ENCODE measurements at places on chromosomes 4 and X. TPM values are rescaled to one million over a fixed set of nuclear protein-coding genes. Genes with fewer than 3 reads are reported as not detected.

The MAGEB17 gene
- not detected for polyA plus RNA-seq

The ADRA2C gene
- polyA plus RNA-seq, result 0.34 TPM

- no peak for DNase-seq
These were observed 7.9 kb downstream of the OGT start for GRCh38 chrX:71540801-71541200.

GRCh38 chr4:81405900-81406401, 65.8 kb downstream of the RASGEF1B start:
- peak; percentile 74 for DNase-seq

- no peak for DNase-seq
These were observed 394.3 kb upstream of the TRAM1L1 start for GRCh38 chr4:117479673-117480072.

DNA sequence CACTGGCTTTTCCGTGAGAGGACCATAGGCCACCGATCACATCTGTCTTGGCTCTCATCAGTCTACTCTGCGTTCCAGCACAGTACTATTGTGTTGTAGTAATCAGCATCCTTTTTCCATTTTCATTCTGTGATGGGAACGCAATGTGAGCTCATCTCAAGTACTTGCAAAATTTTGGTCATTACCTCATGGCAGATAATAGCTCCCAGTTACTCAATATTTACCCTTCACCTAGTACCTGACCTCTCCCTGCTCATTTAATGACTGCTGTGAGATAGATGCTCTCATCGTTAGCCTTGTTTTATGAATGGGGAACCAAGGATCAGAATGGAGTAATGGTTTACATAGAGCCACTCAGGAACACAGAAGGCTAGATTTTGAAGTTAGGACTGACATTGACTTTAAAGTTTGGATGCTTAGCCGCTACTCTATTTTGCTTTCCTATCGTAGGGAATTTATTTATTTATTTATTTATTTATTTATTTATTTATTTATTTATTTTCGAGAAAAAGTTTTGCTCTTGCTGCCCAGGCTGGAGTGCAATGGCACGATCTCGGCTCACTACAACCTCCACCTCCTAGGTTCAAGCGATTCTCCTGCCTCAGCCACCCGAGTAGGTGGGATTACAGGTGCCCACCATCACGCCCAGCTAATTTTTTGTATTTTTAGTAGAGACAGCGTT, 6.5 kb upstream of the GPR101 start:
- DNase-seq, result no peak

GRCh38 chr4:112896609-112897190, 152.8 kb upstream of the ANK2 start:
- no peak for DNase-seq

DNA sequence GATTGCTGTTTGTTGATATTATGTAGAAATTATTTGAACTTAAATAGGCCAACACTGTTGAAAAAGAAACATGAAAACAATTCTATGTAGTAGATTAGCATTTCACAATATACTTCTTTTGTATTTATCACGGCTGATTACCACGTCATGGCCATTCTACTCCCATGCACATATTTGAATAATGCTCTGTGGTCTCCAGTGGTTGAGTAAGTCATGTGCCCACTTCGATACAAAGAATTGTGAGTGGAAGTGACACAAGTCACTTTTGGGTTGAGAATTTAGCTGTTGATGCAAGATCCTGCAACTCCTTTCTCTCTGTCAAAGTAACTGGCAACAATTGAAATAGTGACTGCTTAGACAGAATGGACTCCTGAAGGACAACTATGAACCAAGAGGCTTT, 6.7 kb upstream of the FSTL5 start:
- no peak for DNase-seq

GRCh38 chr4:153553155-153553818, 87.1 kb downstream of the TMEM131L start:
- no peak for DNase-seq

GRCh38 chr4:113969709-113970334, 9.6 kb downstream of the ARSJ start:
- DNase-seq, result no peak

DNA sequence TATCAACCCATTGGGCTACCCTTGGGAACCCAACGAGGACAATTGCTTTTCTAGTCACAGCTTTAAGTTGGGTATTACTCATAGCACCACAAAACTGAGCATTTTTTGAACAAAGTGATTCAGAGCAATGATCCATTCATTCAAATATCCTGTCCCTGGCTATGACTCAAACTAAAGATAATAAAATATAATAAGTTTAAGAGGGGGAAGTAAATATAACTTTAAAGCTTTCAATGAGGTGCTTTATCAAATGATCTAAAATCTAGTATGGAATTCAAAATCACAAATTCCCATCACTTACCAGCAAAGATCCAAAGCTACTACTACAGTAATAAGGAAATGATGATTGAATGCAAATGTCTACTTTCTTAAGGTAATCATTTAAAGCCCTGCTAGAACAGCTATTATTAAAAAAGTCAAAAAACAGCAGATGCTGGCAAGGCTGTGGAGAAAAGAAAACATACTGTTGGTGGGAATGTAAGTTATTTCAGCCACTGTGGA, 39.8 kb upstream of the S100G start:
- DNase-seq, result no peak

GRCh38 chr4:8270912-8271815, 1.6 kb downstream of the HTRA3 start:
- DNase-seq, result no peak
